Prostate gland (tissue), 2 donors: ENCODE measurements at places on chromosomes 1 and 21.

DNA sequence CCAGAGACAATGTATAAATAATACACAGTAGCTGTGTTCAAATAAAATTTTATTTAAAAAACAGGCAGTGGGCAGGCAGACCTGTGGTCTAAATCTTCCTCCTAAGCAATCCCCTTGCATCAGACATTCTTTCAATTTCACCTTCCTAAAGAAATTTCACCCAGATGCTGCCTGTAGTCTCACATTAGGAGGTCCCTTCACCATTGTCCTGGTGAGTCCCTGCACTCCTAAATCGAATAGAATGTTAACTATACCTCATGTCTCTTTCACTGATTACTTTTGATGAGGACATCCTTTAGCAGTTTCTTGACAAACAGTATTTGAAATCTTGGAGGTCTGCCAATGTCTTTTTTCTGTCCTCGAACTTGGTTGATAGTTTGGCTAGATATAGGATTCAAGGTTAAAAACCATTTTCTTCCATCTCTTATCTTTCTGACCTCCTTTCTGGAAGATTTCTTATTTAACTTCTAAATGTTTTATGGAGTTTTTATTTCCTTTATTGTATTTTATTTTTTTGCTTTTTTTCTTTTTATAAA lies 77.5 kb downstream of the LPGAT1 start:
- no peak for DNase-seq

GRCh38 chr1:56302878-56303277 lies 276.5 kb downstream of the PLPP3 start:
- no peak for DNase-seq

DNA sequence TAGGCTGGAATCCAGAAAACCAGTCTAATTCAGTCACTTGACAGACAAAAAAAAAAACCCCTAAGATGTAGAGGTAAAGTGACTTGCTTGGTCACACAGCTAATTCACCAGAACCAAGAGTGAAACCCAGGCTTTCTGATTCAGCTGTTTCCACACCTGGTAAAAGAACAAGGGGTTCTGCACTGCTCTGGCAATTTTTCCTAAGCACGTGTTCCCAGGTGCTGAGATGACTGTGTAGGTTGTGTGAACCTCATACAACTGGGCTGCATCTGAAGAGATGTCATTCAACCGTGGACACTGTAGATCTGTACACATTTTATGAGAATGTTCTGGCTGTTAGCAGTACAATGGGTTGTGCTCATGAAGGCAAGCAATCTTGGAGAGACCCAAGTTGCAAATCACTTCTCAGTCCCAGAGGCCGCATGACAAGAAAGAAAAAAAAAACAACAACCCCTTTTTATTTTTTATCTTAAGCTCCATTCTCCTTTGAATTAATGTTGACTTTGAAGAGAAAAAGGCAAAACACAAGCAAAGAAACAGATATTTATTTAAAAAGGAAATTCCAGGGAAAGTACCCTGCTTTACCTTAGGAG lies 95.4 kb downstream of the INTS7 start:
- no peak for DNase-seq

DNA sequence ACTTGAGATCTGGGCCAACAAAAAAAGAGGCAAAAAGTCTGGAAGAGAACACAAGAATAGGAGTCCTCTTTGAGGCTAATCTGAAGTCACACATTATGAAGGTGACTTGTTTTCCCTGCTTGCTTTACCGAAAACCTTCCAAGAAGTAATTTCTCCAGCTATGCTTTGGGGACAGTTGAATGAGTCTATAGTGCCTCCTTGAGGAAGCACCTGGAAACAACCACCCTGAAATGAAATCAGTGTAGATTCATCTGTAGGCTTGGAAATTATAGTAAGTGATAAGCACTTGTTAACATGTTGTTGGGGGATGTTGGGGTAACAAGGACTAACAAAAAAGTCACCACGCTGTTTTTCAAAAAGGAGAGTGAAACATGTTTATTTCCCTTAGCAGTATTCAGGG lies 23.4 kb upstream of the RPTN start:
- DNase-seq = no peak

DNA sequence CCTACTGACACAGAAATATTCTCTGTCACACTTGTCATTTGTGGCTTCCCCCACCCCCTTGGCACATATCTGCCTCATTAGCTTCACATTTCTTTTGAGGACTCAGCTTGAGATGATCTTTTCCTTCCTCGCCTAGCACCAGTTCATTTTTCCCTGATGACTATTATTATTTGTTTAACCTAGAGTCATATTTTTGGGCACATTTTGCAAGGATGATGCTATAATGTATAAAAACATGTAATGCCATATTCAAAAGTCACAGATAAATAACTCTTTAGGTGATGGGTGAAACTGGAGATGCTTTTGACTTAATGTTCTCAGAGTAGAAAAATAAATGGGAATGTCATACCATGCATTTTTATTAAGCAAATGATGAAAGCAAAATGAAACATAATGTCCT lies 202.7 kb downstream of the BACH1 start:
- no peak for DNase-seq

- DNase-seq = no peak
Observed at GRCh38 chr1:38308780-38309179, 262.2 kb upstream of the POU3F1 start.

- no peak for DNase-seq
Observed at GRCh38 chr1:10821388-10821787, 24.9 kb upstream of the CASZ1 start.

GRCh38 chr1:40039245-40039756 lies 1.2 kb upstream of the CAP1 start:
- peak; percentile 47 for DNase-seq

DNA sequence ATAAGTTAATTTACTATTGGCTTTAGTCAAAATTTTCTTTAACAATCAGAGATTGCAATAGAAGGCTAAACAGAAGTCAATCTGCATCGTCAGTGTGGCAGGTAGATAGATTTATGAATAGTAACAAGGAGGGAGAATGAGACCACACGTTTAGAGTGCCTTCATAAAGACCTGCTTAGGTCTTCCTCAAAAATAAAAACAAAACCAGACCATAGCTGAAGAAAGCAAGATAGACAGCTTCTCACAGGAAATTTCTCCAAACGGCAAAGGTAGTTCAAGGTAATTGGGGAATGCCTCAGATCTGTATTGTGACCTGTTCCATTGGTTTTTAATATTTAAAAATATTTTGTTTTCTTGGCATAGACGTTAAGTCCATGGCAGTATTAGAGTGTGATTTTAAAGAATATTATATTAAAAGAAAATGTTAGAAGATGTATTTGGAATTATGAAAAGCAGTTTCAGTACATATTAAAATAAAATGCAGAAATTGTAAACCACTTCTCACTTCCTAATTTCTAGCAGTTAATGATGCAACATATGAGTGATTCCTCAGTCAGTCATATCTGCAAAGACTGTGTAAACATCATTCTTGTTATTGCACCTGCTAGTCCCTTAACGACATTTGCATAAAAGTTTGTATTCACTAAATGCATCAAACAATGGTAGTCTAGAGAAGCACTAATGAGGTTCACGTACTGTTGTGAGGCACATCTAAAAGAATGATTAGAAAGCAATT lies 278.0 kb downstream of the HLX start:
- DNase-seq = no peak

GRCh38 chr1:41388510-41388909 lies 27.3 kb downstream of the FOXO6 start:
- no peak for DNase-seq

- DNase-seq = no peak
Observed at GRCh38 chr1:222543817-222544216, 4.1 kb downstream of the HHIPL2 start.

DNA sequence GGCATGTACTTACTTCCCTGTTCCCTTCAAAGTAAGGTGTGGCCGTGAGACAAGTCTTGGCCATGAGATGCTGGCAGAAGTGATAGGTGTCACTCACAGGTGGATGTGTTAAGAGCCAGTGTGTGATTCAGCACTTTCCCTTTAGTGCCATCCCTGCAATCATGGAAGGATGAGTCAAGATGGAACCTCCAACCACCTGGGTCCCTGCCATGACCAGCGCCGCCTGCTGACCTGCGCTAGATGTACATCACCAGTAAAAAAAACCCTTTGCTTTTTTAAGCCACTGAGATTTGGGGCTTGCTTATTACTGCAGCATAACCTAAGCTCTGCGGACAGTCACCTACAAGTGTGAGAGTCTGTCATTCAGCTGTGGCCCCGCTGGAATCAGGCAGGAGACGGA lies 71.7 kb downstream of the TOMM20 start:
- no peak for DNase-seq

- DNase-seq = no peak
Observed at GRCh38 chr1:165927169-165927568, 99.8 kb downstream of the UCK2 start.

DNA sequence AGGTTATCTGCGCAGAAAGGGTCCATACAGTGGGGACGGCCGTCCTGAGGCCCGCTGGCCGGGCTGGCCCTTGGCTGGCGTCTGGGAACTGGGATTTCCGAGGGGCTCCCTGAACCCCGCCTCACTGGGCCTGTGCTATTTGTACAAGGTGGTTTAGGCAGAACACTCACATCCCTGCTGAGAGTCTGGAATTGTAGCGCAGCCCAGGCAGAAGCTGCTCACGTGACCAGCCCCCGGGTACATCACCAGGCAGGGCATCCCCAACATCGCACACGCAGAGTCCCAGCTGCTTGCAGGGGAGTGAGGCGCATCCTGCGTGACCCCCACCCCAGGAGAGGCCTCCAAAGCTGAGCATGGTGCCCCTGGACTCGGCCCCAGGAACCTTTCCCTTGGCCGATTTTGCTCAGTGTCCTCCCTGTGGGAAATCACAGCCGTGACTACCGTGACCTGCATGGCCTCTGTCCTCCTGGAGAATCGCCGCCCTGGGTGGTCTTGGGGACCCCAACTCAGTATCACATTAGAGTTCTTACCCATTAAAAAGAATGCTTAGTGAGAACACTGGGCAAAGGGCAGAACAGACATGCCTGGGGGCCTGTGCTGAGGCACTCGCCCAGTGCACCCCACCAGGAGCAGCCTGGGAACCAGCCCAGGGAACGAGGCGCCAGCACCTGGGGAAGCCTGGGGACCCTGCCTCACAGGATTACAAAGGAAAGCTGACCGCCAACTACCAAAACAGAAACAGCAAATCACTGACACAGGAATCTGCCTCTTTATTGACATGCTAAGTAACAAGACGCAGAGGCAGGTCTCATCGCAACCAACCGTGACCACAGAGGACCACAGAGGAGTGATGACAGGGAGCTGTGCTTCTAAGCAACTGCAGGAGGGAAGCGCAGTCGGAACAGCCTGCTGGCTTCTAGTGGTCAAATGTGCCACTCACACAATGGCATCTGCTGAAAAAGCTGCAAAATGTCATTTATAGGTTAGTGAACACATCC lies 33.5 kb downstream of the UBE2G2 start:
- no peak for DNase-seq

GRCh38 chr1:233796146-233796783 lies 108.2 kb upstream of the SLC35F3 start:
- DNase-seq = no peak

DNA sequence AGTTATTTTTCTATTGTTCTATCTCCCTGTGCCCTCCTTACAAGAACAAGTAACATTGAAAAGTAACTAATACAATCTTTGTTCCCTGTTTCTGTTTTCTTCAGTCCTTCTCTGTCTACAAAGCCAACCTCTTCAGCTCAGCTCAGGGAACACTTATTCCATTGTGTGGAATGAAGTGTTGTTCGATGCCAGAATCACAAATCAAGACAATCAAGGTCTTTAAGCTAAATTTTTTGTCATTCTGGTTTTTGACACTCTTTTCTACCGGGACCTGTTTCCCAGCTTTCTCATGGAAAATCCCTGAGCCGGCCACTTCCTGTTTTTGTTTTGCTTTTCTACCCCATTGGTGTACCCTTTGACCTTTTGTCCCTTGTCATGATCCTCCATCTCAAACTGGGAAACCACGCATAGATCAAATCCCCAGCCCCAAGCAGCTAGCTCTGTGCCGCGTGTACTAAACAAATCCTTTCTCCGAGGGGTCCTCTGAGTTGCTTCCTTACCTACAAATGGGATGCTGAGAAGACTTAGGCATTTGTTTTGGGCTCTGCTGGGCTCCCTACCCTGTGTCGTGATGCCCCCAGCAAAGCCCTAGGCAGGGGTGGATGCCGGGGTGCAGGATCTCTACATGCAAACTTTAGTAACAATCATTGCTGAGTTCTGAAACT lies 141.8 kb downstream of the TOMM20 start:
- no peak for DNase-seq

DNA sequence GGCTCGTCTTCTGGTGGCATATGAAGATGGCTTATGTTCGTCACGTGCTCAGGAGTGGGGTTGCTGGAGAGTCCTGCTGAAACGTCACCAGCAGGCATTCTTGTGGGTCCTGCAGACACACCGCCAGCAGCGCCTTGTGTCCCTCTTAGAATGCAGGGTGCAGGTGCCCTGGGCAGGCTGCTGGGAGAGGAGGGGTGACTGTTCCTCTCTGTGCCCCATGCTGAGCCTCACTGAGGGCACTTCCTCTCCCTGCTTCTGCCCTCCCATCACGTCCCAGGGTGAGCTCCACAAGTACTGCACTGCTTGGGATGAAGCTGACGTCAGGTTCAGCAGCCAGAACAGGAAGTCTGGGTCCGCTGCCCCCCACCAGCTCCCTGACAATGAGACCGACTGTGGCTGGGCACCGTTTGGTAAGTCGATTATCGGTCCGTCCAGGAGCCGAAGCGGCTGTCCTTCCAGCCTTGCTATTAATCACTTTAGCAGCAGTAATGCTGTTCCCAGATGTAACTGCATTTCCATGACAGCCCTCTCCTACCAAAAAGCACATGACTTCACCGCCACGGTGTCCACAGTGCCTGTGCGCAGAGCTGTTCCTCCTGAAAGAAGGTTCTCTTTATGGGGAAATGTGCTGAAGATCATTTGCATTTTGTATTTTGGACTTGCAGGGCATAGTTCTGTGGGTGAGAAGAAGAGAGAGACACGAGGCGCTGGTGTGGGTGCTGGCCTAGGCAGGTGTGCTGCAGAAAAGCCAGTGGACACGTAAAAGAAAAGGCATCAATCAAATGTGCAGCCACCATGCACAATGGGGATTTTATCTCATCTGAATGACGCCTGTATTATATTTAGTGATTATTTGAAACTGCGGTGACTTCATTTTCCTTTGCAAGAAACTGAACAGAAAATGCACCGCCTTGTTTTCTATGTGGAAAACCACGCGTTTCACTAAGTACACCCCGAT lies 21.0 kb downstream of the SLC37A1 start:
- no peak for DNase-seq

- no peak for DNase-seq
Observed at GRCh38 chr1:48000883-48001282, 3.7 kb upstream of the TRABD2B start.

- DNase-seq = no peak
Observed at GRCh38 chr1:85992791-85993190, 163.8 kb downstream of the COL24A1 start.

DNA sequence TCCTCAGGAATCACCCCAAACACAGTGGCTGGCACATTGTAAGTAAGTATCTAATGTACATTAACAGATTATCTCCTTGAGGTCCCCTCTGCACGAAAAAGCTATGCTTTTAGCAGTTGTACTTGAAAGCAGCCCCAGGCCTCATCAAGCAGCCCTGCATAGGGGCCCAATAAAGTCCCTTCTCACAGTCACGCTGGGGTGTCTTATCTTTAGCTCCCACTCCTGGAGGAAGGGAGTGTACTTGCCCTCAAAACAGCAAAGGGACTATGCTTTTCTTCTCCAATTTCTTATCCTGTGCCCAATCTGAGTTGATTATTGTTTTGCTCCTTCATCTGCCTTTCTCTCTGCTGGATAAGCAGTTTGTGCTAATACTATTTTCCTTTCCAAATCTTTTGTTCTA lies 168.8 kb upstream of the PLXNA2 start:
- DNase-seq = no peak

GRCh38 chr1:197143276-197143675 lies 3.2 kb downstream of the ASPM start:
- DNase-seq = no peak
